NCI-H748 treated with DMSO at 0.1 percent for 48 hours (cell line): ENCODE measurements at places on chromosomes 3 and 15.

- no peak for DNase-seq
Measured at GRCh38 chr3:40278791-40279190, 30.7 kb upstream of the EIF1B start.

DNA sequence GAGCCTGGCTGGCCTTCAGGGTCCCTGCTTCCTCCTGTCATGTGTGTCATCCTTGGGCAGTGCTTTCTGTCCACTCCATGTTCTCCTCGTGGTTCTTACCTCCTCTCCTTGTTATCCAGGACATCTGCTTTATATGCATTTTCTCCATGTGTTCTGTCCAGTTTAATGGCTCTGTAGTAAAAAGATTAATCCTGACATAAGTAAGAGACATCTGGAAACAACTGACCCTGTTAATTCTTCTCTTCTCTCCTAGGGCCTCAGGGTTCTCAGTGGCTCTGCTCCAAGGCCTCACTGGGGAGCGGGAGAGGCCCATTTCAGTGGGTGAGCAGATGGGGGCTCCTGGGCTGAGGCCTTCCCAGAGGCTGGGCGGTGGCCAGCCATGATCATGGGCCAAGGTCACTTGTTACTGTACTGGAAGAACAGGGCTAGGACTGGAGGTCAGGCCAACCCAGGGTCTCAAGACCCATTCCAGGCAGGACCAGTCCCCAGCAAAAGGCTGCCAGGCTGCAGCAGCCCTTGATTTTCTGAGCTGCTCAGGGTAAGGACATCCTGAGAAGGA is 20.2 kb upstream of the CDCP1 start:
- DNase-seq: no peak

DNA sequence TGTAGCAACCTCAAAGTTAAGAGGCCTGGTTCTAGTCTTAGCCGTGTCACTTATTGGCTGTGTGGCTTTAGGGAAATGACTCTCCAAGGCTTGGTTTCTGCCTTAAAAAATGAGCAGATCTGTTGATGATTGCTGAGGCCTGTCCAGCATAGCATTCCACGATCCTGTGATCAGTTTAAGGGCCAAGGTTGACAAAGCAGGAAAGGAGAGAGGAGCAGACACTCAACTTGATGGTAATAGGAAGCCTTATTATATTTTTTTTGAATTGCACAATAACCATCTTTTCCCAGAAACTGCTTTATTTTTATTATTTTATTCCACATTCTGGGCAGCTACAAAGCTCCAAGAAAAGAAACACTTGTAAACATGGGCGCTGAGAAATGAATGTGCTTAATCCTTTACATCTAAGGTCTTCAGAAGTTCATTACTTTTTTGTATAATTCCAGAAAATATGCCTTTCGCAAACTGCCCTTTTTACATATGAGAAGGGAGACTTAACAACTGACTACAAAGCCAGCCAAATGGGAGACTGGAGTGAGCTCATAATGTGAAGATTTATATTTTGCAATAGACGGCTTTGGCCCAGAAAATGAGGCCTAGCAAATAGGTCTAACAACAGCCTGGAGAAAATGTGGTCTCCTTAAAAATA is 241.0 kb downstream of the ATP8B4 start:
- no peak for DNase-seq

DNA sequence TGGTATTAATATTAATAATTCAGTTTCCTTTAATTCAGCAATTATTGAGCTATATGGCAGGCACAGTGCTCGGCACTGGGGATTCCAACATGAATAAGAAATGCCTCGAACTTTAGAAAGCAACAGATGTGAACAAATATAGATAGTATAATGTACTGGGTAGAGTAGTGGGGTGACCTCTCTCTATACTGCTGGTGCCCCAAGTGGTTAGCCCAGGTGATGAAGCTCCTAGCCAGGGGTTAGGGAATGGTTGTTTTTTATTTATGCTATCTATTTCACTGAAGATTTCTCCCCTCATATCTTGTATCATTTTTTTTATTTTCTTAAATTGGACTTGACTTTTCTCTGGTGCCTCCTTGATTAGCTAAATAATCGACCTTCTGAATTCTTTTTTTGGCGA is 62.1 kb downstream of the BHLHE40 start:
- DNase-seq: no peak

- no peak for DNase-seq
Measured at GRCh38 chr3:139935866-139936817, 1.2 kb downstream of the CLSTN2 start.

DNA sequence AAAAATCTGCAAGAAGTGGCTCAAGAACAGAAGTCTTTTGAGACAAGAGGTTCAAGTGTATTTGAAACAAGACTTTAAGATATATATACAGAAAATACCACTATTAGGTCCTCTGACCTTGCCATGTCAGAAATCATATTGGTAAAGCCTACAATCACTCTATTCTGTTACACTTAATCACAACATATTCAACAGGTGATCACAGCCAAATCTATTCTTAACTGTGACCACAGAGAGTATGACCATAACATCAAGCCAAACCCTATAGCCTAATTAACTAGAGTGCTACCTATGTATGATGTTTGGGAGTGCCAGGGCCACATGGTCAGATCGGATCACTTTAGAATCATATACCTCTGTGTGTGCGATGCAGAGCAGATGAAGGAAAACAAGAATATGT is 2.2 kb downstream of the DNAJC19 start:
- DNase-seq: no peak

- no peak for DNase-seq
Measured at GRCh38 chr3:124664804-124665203, 65.4 kb upstream of the UMPS start.

DNA sequence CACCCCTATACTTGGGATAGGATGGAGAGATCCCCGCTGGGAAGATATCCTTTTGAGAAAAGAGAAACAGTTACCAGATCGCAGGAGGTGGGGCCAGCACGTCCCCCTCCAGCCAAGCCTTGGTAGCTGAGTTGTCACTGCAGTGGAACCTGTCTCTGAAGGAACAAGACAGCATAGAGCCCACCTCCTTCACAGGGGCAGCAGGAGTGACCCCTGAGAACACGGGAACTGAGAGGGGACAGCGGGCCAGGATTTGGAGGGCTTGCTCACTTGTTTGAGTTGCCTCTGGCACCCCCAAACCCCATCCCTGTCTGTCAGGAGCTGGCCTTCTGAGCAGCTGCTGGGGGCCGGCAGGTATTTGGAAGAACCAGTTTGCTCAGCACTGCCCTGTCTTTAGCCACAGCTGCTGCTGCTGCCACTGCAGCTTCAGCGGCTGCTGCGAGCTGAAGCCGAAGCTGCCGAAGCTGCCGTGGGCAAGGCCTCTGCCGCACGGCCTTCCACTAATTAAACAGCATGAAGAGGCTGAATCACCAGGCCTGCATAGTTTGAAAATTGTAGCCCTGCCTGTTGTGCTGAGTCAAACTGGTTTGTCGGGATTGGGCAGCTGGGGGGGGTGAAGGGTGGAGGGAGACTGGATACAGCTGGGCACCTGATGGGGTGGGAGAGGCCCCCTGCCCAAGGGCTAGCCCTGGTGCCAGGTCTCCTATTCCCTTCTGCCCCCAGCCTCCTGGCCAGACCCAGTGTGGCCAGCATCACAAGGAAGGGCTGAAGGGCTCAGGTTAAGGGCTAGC is 4.0 kb downstream of the EPHB3 start:
- peak; percentile 16 for DNase-seq

GRCh38 chr3:143226678-143227291 is 107.2 kb downstream of the CHST2 start:
- peak; percentile 19 for DNase-seq

- no peak for DNase-seq
Measured at GRCh38 chr3:31755926-31756658, 223.4 kb downstream of the STT3B start.

GRCh38 chr3:32381922-32382321 is 9.7 kb upstream of the CMTM7 start:
- DNase-seq: no peak

DNA sequence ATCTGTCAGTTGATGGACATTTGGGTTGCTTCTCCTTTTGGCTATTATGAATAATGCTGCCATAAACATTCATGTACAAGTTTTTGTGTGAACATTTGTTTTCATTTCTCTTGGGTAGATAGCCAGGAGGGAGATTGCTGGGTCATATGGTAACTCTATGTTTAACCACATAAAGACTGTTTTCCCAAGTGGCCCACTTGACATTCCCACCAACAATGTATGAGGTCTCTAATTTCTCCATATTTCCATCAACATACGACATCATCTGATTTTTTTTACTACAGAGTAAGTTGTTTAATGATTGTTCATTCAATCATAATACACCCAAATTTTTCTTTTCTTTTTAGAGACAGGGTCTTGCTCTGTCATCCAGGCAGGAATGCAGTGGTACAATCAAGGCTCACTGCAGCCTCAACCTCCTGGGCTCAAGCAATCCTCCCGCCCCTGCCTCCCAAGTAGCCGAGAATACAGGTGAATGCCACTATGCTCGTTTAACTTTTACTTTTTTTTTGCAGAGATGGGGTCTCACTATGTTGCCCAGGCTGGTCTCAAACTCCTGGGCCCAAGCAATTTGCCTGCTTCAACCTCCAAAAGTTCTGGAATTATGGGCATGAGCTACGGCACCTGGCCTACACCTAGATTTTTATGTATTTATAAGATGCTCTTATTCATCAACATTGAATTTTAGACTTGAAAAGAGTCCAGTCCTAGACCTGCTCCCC is 6.8 kb downstream of the IP6K1 start:
- DNase-seq: no peak

DNA sequence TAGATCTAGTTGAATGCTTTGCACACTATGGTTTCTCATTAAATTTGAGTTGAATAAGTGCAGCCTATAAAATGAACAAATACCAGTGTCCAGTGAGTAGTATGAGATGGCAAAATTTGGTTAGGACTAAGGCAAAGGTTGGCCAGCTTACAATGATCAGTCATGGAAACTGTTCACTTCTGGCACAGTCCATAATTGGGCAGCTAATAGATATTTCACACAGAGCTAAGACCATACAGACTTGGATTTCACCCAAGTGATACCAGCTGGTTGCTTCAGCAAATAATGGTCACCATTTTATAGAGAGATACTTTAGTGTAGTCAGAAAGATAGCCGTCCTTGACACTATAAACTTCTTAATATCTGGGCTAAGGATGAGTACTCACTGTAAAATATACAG is 15.7 kb downstream of the GAP43 start:
- DNase-seq: no peak

DNA sequence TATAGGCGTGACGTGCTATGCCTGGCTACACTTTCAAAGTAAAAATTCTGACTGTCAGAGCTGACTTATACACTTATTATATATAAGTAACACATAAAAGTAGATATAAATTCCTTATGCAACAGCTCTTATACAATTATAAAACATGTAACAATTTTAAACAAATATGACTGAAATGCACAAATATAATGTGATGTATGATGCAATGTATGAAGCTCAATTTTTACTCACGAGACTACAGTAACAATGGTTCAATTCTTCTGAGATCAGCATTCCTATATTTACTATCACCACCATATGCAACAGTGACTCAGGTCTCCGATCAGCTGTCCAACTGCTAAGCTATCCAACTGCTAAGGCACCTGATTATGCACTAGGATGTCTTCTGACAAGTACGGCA is 8.2 kb downstream of the BNIP2 start:
- DNase-seq: no peak

- no peak for DNase-seq
Measured at GRCh38 chr15:91541286-91541685, 312.2 kb upstream of the SLCO3A1 start.

DNA sequence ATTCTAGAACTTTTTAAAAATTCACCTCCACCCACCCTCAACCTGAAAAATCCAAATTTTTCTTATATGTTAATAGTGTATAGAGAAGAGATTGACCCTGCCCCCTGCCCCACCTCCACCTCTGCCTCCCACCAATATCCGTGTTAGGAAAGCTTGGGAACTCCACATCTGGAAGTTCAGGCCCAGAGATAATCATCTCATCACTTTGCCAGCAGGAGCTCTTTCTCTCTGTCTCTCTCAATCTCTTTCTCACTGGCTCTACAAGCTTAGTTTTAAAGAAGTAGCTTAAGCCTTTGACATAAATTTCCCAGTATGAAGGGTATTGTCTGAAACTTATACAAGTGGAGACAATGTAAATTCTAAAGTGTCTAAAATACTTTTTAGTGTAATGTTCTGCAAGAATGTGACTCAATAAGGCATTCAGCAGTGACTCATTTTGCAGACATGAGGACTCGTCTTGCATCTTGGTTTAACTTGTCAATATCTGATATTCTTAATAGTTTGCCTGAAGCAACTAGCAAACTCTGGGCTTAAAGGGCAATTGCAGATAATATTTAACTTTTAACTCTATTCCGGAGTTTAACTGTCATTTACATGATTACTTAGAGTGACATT is 299.8 kb upstream of the EPHA3 start:
- DNase-seq: no peak

DNA sequence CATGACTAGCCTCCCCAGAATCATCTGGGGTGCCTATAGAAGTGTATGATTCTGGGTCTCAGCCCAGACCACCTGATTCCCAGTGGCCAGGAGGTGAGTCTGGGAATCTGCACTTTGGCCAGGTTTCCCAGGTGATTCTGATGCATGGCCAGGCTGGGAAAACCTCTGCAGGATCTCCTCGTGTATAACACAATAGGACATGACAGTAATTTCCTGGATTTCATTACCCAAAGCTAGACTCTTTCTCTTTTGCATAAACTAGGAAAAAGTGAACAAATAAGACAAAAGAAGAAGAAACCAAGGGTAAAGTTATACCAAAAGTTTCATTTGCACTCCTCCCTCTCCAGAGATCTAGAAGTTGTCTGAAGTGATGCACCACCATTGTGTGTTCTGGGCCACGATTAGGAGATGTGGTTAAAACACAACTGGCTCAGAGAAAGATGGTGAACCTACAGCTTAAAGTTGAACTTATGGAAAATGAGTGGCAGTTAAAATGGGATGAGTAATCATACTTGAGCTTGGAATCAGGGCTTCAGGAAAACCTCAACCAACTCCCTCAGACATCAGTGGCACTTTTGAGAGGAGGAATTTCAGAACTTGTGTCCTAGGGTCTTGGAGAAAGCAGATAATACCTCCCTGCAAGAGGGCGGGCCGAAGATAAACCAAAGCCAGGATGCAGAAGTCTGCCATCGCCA is 109.2 kb upstream of the LRTM1 start:
- no peak for DNase-seq

GRCh38 chr15:57915827-57916531 is 149.5 kb downstream of the ALDH1A2 start:
- DNase-seq: no peak

- no peak for DNase-seq
Measured at GRCh38 chr3:195616681-195617080, 32.9 kb upstream of the APOD start.

- no peak for DNase-seq
Measured at GRCh38 chr15:64305261-64305660, 50.7 kb downstream of the CSNK1G1 start.

DNA sequence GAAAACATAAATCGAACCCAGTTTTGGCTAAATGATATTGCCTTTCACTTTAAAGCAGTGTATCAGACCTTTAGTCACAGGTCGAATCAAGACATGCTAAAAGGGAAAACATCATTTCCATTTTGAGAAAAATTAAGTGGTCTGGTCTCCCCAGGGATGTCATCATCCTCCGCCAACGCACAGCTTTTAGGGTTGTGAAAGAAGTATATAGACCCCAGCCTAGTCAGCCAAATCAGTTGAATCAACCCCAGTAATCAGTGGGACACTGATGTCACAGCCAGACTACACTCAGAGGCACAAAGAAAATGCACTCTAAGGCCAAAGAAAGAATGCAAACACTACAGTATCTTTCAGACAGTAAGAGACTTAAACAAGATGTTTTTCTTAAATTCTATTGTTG is 187.4 kb downstream of the ZIC4 start:
- no peak for DNase-seq

- no peak for DNase-seq
Measured at GRCh38 chr15:76982756-76983155, 12.2 kb upstream of the PSTPIP1 start.
